ENCODE measurements at places on chromosomes 5 and 9. TPM values are rescaled to one million over a fixed set of nuclear protein-coding genes. Genes with fewer than 3 reads are reported as not detected.
A peak's percentile ranks its signal among the peaks of the same experiment; 100 is the strongest.

LRRC14B gene
- polyA plus RNA-seq = not detected

DNA sequence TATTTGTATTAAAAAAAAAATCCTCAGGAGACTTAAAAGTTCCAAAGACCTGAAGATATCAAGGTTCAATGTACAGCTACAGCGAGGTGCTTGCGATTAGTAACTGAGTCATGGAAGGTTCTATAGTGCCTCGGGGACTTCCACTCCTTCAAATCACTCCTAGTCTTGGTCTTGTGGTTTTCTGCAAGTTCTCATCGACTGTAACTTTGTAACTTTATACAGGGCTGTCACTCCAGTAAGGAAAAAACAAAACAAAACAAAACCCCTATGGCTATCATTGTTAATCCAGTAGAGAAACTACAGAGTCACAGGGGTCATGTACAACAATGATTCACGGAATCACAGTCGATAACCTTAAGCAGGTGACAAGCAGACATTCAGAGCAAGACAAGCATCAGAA lies 39.8 kb upstream of the SELENOP start:
- H3K27me3 ChIP-seq = no peaks in the 10 kb centered on the region
- no peak overlapping the region for H3K27ac ChIP-seq
- H3K36me3 ChIP-seq = no peaks in the 10 kb centered on the region
- no peak overlapping the region for H3K4me3 ChIP-seq
- DNase-seq = no peak

- peaks cover 14% of the 10 kb centered on the region for H3K27me3 ChIP-seq
- DNase-seq = no peak
- H3K4me1 ChIP-seq = no peaks in the 10 kb centered on the region
- H3K36me3 ChIP-seq = no peaks in the 10 kb centered on the region
- H3K4me3 ChIP-seq = no peak overlapping the region
- H3K27ac ChIP-seq = no peak overlapping the region
Measured at GRCh38 chr9:135574331-135574730, 12.8 kb downstream of the PAEP start.

GDA gene
- 15.0 TPM for polyA plus RNA-seq

CLIC3 gene
- polyA plus RNA-seq = 0.83 TPM

DNA sequence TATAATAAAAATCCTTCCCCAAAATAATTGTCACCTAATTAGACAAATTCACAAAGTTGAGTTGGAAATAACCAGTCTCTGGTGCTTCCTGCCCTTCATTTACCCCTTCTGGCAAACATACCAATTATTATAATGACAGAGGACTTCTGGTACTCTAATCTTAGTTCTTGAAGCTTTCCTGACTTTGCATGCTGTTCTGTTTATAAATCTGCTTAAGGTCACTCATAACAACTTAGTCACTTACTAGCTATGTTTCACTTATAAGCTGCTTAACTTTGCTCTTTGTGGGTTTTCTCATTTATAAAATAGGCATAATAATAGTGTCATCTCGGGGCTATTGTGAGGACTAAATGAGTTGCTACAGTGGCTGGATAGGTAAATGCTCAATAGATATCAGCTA lies 446.5 kb downstream of the EFNA5 start:
- no peaks in the 10 kb centered on the region for H3K4me1 ChIP-seq
- H3K27me3 ChIP-seq = no peaks in the 10 kb centered on the region
- no peak overlapping the region for H3K4me3 ChIP-seq

PTBP3 gene
- polyA plus RNA-seq = 6.7 TPM

DNA sequence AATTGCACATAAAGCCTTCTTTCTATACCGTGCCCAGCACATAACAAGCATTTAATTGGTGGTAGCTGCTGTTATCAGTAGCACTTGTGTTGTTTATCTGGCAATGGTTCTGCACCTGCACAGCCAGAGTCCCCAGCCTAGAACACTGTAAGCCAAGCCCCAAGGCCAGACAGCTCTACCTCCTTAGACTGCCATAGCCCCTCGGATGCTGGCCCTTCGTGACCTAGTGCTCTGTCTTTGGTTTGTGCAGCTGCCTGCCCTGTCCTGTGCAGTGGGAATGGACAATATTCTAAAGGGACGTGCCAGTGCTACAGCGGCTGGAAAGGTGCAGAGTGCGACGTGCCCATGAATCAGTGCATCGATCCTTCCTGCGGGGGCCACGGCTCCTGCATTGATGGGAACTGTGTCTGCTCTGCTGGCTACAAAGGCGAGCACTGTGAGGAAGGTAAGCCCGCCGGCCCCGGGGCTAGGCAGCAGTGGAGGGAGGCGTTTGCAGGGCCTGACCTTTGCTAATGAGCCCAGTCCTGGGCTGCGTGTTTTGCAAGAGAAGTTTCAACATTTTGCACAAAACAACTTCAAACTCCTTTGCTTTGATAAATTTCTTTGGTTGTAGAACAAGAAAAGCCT lies 173.3 kb upstream of the WWC1 start:
- no peaks in the 10 kb centered on the region for H3K4me1 ChIP-seq
- no peak overlapping the region for H3K4me3 ChIP-seq
- H3K27ac ChIP-seq = no peak overlapping the region
- H3K36me3 ChIP-seq = no peaks in the 10 kb centered on the region
- DNase-seq = no peak

OR1Q1 gene
- not detected for polyA plus RNA-seq

DNA sequence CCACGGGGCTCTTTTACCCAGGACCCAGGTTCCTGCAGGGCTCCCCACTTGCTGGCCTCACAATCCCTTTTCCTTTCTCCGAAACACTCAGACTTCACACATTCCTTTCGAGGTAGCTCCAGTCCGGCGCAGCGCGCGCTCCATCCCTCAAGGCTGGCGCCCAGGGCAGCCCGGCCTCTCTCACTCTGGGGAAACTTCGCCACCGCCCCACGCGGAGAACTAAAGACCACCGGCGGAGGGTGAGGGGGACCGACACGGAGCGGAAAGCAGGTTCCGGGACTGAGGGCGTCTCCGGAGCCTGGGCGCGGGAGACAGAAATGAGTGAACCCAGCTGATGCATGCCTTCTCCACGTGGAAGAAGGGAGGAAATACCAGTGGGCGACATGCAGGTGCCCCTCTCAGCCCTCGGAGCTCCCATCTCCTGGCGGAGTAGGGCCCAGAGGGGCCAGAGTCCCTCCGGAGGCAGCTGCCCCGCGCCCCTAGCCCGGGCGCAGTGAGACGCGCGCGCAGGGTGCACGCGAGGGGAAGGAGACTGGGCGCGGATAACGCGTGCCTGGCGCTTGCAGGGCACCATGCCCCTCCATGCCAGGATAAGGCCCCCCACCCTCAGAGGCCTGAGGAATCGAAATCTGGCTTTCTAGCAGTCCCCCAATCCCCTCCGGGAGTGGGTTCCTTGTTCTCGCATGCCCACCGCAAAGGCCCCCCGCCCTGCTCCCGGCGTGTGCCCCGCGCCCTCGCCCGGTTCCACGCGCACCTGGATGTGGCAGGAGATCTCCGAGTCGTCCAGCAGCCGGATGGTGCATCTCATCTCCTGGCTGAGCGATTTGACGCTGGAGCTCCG lies 650 bp downstream of the FRMD3 start:
- H3K36me3 ChIP-seq = no peaks in the 10 kb centered on the region
- H3K27ac ChIP-seq = no peak overlapping the region
- peaks cover 7% of the 10 kb centered on the region for H3K27me3 ChIP-seq
- H3K4me3 ChIP-seq = peak overlapping the region; percentile 65
- no peak for DNase-seq

GRCh38 chr5:176619569-176620332 lies 9.8 kb upstream of the GPRIN1 start:
- no peaks in the 10 kb centered on the region for H3K36me3 ChIP-seq
- peaks cover 4% of the 10 kb centered on the region for H3K4me1 ChIP-seq
- H3K27ac ChIP-seq = no peak overlapping the region
- DNase-seq = no peak
- no peaks in the 10 kb centered on the region for H3K27me3 ChIP-seq

IL31RA gene
- polyA plus RNA-seq = not detected

NUTM2F gene
- not detected for polyA plus RNA-seq

- H3K4me1 ChIP-seq = no peaks in the 10 kb centered on the region
- H3K36me3 ChIP-seq = no peaks in the 10 kb centered on the region
- H3K27me3 ChIP-seq = no peaks in the 10 kb centered on the region
- DNase-seq = no peak
- H3K27ac ChIP-seq = no peak overlapping the region
Measured at GRCh38 chr5:10539687-10539998, 24.2 kb upstream of the ANKRD33B start.

FBN2 gene
- polyA plus RNA-seq = 0.10 TPM

GRCh38 chr5:25419684-25420083 lies 774.9 kb upstream of the CDH10 start:
- DNase-seq = no peak
- H3K36me3 ChIP-seq = no peaks in the 10 kb centered on the region
- H3K4me3 ChIP-seq = no peak overlapping the region
- H3K27ac ChIP-seq = no peak overlapping the region

GRCh38 chr5:390623-391491 lies 52.1 kb upstream of the EXOC3 start:
- no peak overlapping the region for H3K27ac ChIP-seq
- H3K36me3 ChIP-seq = no peaks in the 10 kb centered on the region
- H3K27me3 ChIP-seq = no peaks in the 10 kb centered on the region
- H3K4me3 ChIP-seq = no peak overlapping the region

- H3K4me1 ChIP-seq = no peaks in the 10 kb centered on the region
- no peak overlapping the region for H3K4me3 ChIP-seq
- H3K36me3 ChIP-seq = no peaks in the 10 kb centered on the region
- H3K27me3 ChIP-seq = no peaks in the 10 kb centered on the region
- H3K27ac ChIP-seq = no peak overlapping the region
Measured at GRCh38 chr5:79971156-79971555, 19.9 kb downstream of the MTX3 start.

DNA sequence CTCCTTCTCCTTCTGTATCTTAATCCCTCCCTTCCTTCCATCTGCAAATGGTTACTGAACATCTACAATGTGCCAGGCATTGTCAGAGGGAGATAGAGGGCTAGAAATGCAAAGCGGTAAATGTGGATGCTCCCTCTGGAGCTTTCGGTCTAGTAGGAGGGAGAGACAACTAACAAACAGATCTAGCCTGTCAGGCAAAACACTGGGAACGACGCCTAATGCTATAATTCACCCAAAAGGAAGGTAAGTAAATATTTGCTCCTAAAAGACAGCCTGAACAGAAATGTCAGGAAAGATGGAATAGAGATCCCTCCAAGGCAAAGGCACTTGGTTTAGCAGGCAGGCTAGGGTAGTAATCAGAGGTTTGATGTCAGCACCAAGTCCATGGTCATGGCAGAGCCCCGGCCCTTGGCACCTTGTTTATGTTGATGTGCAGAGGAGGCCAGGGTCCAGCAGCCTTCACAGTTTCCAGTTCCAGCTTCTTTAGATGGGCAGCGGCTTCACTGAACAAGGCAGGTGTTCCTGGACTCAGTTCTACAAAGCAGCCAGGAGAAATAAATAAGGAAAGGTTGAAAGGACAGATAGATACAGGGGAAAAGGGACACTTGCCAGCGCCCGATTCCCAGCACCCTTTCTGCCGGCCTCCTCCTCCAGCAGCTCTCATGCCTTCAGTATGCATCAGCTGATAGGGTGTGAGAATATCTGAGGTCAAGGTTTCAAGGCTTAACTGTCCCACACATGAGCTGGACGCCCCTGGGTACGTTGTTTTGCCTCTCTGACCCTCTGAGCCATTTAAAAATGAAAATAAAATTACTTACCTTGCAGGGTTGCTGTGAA lies 46.5 kb upstream of the FRRS1L start:
- H3K27me3 ChIP-seq = no peaks in the 10 kb centered on the region
- no peak for DNase-seq
- H3K4me1 ChIP-seq = peaks cover 11% of the 10 kb centered on the region
- H3K4me3 ChIP-seq = no peak overlapping the region
- H3K36me3 ChIP-seq = no peaks in the 10 kb centered on the region

DNA sequence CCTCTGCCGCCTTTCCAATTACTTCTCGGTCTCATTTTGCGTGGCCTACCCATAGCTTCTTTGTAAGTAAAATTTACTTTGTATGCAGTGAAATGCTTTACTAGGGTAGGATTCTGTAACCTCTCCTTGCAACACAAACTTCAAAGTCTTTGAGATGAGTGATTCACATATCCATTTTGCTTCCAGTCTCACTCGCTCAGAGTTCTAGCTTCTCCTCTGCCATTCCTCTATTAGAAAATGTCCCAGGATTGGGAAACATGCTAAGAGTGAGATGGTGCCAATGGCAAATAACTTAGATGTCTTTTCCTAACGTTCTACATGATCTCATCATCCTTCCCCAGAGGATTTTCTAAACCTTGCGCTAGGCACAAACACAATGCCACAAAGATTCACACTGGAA lies 270.5 kb upstream of the SLC30A5 start:
- DNase-seq = no peak
- no peak overlapping the region for H3K4me3 ChIP-seq
- no peak overlapping the region for H3K27ac ChIP-seq

- H3K27me3 ChIP-seq = no peaks in the 10 kb centered on the region
- H3K4me1 ChIP-seq = peaks cover 43% of the 10 kb centered on the region
- DNase-seq = no peak
- no peak overlapping the region for H3K4me3 ChIP-seq
Measured at GRCh38 chr9:95031711-95032461, 285.6 kb downstream of the FANCC start.

ANKRD31 gene
- polyA plus RNA-seq = 0.03 TPM

Measured in liver (tissue), 10 donors.